Left lung (tissue), 14 donors: ENCODE measurements at places on chromosomes 2 and 18.

- DNase-seq = no peak
Observed at GRCh38 chr2:151264157-151264825, 2.6 kb upstream of the RBM43 start.

DNA sequence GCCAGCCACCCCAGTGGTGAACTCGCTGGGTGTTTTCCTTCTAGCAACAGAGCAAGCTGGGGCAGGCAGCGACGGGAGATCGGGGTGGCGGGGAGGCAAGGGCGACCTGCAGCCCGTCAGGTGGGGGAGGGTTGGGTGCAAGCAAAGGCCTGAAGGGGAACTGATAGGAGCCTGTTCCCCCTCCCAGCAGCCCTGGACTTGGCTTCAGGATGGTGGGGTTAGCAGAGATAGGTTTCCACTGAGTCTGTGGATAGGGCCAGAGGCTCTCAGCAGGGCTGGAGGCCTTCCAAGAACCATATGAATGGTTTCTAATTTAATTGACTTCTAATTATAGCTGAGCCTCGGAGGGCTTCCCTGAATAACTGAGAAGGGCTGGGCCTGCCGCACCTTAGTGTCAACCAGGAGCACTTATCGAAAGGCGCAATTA is 55.3 kb downstream of the EDAR start:
- DNase-seq = no peak

DNA sequence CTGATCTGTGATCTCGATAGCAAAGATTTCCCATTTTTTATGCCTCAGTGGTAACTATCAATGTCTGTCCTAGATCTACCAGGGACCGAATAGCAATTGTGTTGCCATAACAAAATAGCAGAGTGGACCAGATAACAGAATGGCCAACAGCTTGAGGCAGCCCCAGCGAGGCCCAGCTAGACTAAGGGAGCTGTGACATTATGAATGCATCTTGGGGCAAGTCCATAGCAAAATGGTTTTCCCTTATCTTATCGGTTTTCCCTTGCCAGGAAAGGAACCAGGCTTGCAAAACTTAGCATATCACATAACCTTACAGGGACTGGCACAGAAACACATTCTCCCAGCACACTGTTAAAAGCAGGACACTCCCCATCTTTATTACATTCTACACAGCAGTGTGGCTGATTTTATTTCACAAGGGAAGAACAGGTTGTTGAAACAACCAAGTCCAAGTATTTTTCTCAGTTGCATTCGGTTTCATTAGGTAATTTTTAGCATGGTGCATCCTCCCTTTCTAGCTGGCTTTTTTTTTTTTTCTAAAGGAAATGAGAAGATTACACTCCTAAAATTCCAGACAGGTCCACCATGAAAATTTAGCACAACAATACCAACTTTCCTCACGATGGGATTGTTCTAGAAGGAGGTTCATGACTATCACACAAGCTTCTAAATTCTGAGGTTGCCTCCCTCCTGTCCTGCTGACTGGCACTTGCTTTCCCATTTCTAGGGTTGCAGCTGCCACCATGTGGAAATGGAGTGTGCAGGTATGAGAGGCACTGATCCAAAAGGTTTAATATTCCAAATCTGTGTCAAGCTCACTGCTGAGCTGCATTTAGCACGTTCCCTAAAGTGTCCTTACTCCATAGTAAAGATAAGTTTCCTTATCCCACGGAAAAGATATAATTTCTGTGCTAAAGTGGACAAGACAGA is 97.0 kb upstream of the SLC35G4 start:
- DNase-seq = no peak

DNA sequence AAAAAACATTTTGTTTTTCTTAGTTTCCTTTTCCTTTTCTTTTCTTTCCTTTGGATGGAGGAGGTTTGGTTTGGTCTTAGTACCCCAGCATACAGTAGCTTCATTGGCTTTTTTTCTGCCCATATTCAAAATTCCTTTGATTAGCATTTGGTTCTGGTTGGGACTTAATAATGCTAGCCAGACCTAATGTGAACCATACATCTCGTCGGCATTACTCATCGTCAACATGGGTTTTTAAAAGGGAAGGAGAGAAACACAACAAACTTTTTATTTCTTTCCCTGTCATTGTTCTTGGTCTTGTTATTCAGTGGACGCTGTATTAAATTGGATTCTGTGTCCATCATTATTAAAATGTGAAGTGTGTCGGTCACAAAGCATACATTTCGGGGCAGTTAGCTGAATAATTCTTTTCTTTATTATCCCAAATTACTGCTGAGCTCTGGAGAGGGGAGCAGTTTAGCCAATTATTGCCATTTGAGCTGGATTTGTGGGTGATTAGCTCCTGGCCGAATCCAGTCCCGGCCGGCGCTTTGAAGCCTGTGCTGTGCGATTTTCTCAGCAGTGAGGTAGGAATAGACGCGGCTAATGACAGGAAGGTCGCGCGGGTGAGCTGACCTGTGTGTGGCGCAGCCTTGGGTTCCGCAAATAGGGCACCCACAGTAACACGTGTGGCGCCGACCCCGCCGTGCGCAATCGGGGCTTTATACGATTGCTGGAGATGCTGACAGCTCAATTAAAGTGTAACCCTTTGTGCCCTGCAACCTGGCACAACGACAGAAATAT is 303.3 kb downstream of the GBX2 start:
- DNase-seq = no peak

DNA sequence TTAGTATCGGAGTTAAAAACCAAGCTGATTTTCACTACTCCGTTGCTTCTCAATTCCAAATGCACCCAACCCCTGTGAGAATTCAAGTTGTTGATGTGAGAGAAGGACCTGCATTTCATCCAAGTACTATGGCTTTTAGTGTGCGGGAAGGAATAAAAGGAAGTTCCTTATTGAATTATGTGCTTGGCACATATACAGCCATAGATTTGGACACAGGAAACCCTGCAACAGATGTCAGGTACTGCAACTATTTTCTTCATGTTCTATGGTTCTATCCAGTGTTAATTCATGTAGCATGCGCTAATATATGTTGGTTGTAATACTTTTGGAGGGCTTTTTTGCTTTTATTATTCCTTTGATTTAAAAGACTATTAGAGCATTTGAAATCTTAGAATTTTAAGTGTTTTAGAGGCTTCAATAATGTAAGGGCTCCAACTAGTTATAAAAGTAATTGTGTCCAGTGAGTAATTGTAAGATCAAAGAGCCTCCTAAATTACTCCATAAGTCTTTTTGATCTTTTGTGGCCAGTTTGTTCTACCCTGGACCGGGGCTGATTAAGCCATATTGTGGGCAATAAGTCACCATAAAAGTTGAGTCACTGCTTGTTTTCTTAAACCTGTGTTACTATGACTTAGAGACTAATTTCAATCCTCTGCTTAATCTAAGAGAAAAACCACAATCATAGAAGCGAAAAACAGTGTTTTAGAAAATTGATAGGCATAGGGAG is 22.9 kb downstream of the DSG4 start:
- DNase-seq = no peak

DNA sequence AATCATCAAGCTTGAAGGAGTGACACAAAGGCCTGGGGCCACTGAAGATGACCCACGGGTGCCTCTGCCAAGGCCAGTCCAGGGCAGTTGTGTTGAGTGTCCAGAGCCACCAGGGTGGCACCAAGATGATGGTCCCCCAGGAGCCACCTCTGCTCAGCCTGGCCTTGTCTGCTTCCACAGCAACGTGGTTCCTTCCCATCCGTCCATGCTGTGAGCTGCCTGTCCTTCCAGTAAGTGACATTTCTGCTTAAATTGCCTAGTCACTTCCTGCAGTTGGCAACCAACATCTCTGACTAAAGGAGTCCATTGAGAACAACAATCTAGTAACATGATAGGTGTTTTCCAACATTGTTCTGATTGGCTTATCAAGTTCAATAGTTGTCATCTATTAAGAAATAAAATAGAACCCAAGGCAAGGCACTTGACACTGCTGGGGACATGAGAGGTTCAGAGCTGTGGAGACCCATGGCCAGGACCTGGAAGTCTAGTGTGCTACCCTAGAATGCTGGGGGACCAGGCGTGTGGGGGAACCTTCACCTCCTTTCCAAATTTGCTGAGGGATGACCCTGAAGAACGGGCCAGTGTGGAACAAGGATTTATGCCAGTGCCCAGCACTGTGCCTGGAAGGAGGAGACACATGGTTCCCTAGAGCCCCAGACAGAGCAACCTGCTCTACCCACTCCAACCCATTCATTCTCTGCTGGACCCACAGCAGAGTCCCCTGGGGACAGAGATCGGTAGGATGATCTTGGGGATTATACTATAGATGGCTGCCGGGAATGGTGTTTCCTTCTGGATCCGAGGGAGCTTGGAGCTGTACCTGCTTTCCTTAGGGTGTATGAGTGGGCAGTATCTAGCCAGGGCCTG is 98.9 kb upstream of the EPC2 start:
- DNase-seq = no peak

DNA sequence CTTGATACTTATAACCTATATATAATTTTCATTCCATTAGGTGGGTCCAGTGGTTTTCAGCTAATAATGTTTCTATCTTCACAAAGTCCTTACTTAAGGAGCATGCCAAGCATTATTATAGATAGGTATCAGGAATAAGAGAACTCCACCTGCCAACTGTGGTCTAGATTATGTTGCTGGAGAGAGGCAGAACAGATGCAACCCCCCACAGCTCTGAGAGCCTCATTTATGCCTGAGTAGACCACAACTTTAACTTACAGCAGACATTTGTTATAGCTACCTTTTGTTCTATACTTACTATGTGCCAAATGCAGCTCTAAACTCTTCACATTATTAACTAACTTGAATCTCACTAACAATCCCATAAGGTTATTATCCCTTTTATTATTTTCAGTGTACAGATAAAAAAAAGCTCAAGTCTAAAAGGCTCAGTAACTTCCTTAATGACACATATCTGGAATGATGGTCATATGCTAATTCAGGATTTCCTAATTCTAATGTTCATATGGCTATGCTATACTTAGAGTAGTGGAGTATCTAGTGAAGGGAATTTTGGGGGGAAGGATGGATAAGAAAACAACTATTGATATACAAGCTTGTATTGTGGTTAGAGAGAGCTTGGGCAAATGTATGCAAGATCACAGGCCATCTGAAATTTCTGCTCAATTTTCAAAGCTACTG is 119.1 kb upstream of the RND3 start:
- no peak for DNase-seq
